ENCODE measurements at places on chromosomes 4 and X. TPM values are rescaled to one million over a fixed set of nuclear protein-coding genes. Genes with fewer than 3 reads are reported as not detected.

GRCh38 chr4:45120163-45120562 lies 393.8 kb upstream of the GNPDA2 start:
- DNase-seq = no peak

- no peak for DNase-seq
Observed at GRCh38 chr4:7564242-7564641, 129.5 kb upstream of the PSAPL1 start.

DNA sequence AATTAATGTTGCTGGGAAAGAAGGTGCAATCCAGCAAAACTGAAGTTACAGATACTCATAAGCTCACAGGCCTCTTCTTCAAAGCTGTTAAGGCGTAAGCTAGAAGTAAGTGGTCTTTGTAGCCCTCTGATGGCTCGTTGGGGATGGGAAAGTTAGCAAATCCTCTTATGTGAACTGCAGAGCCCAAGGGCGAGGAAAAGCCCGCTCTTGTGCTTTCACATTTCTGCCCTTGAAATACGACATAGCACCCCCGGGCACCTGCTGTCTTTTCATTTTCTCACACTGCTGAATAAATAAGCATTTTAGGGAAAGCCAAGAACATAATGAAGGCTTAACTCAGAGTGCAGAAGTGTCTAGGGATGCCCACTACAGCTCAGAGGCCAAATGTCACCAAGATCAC lies 73.1 kb upstream of the SORBS2 start:
- DNase-seq = no peak

GRCh38 chr4:170336238-170336775 lies 246.6 kb upstream of the AADAT start:
- no peak for DNase-seq

- DNase-seq = no peak
Observed at GRCh38 chr4:2878346-2878745, 34.7 kb downstream of the ADD1 start.

DNA sequence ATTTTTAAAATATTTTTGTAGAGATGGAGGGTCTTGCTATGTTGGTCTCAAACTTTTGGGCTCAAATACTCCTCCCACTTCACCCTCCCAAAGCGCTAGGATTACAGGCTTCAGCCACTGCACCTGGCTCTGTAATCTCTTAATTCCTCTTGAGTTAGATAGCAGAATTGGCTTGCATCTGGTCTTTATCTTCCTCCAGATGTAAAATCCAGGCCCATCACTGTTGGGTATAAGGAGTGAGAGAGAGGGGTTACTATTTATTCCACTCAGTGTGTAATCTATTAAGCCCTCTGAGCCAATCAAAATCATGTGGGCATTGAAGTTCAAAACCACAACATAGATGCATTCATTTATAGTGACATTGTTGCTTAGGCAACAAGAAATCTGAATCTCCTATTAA lies 33.9 kb downstream of the ANK2 start:
- DNase-seq = no peak

Gene FAM9C
- total RNA-seq = not detected

Gene FAM13A
- total RNA-seq = 13.5 TPM

Gene CCNB3
- 0.73 TPM for total RNA-seq

Gene VEGFC
- total RNA-seq = 1.5 TPM
